ENCODE measurements at places on chromosomes 11 and 22.

GRCh38 chr22:40469181-40469580 lies 98.8 kb downstream of the SGSM3 start:
- no peak for DNase-seq

- no peak for DNase-seq
Measured at GRCh38 chr11:9060700-9061111, 30.7 kb downstream of the SCUBE2 start.

GRCh38 chr22:32473388-32473952 lies 1.1 kb upstream of the FBXO7 start:
- no peak for DNase-seq

DNA sequence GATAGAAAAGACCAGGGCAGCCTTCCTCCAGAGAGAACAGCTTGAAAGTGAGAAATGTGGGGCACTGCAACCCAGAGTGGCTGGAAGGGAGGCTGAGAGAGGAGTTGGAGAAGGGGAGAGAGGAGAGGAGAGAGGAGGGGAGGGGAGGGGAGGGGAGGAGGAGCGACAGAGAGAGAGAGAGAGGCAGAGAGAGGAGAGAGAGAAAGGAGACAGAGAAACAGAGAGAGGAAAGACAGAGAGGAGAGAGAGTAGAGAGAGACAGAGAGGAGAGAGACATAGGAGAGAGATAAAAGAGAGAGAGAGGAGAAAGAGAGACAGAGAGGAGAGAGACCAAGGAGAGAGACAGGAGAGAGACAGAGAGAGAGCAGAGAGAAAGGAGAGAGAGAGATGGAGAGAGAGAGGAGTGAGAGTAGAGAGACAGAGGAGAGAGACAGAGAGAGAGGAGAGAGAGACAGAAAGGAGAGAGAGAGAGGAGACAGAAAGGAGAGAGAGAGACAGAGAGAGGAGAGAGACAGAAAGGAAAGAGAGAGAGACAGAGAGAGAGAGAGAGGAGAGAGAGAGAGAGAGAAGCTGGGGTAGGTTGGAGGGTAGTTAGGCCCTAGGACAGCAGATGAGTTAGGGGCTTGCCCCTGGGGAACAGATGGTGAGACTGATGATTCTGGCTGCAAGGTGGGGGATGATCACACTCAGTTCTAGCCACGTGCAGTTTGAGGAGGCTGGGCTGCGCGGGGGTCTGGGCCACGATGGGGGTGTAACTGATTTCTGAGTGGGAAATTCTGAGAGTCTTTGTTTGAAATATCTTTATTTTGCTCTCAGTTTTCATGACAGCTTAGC lies 8.5 kb upstream of the SCYL1 start:
- peak; percentile 18 for DNase-seq

- no peak for DNase-seq
Measured at GRCh38 chr11:57348636-57349313, 10.6 kb downstream of the P2RX3 start.

GRCh38 chr11:78022397-78023396 lies at the start of gene KCTD14:
KCTD14 (minus strand) TSS chr11:78023276; CDS start chr11:78023249, 27 bp downstream.
- no peak for DNase-seq

DNA sequence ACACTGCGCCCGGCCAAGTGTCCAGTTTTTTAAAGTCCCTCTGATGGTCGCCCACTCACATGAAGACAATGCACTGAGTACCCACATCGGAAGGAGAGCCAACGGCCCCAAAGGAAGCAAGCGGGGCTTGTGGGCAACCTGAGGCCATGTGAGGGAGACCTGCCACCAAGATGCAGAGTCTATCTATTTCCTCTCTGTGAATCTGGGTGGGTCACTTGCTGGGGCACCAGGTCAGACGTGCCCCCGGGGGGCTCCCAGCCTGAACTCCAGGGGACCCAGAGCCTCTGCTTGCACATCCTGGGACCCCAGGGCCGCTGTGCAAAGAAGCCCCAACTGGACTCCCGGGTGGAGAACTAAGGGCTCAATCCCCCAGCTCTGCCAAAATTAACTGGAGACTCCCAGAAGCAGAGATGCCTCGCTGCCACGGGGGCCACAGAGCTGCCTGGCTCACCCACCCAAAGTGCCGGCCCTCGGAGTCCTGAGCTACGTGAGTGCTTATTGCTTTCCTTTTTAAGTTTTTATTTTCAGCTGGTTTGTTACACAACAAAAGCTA lies 106.4 kb downstream of the BRD1 start:
- no peak for DNase-seq

DNA sequence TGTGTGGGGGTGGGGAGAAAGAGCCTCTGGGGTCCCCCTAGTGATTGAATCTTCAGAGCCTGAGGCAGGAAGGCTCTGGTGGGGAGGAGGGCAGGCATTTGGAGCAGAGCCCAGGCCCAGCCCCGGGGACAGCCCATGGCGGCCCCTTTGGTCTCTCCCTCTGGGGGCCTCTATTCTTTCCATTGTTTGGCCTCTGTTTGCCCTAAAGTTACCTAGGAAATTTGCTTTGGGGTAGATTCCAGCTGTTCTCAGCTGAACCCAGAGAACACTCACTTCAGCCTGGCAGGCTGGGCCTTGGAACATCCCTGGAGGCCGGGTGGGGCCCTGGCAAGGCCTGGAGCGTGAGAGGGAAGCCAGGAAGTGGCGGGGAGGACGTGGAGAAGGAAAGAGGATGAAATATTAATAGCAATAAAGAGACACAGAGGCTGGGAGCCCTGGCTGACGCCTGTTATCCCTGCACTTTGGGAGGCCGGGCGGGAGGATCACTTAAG lies 22.9 kb upstream of the A4GALT start:
- no peak for DNase-seq

DNA sequence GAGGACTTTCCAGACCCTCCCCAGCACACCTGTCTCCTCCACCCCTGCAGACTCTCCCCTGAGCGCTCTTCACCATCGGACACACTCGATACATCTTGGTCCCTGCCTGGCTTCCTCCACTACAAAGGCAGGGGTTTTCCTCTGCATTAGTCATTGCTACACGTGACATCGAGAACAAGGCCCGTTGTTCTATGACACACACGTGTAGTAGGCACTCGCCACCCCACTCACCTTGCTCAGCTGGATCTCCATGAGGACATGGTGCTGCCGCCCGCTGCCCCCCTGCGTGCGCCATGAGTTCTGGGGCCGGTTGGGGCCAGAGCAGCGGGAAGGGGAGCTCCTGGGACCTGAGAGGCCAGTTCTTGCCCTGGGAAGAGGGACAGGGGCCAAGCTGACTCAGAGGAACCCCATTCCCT lies 16.7 kb downstream of the ATG2A start:
- no peak for DNase-seq

- no peak for DNase-seq
Measured at GRCh38 chr22:19480789-19481188, 1.1 kb downstream of the CDC45 start.

- DNase-seq = no peak
Measured at GRCh38 chr22:32800158-32800882, 1.2 kb upstream of the TIMP3 start.

- DNase-seq = no peak
Measured at GRCh38 chr11:73818846-73819245, 31.2 kb downstream of the MRPL48 start.

- DNase-seq = no peak
Measured at GRCh38 chr11:2665526-2666400, 34.0 kb downstream of the KCNQ1OT1 start.

DNA sequence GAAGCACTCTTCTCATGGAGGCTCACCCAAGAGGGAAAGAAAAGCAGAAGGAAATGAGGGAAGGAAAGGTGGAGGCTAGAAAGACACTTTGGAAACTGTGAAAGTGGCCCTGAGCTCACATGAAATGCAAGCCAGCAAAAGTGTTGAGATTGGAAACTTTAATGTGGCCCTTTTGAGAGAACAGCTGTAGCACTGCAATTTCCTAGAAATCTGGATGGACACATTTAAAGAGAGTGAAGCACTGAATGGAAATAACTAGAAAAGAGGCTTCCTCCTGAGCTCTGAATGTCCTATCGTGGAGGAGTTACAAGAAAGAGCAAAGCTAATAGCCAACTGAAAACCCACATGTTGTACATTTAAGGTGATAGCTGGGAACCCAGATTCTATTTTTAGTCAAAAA lies 56.0 kb downstream of the LIF start:
- no peak for DNase-seq

DNA sequence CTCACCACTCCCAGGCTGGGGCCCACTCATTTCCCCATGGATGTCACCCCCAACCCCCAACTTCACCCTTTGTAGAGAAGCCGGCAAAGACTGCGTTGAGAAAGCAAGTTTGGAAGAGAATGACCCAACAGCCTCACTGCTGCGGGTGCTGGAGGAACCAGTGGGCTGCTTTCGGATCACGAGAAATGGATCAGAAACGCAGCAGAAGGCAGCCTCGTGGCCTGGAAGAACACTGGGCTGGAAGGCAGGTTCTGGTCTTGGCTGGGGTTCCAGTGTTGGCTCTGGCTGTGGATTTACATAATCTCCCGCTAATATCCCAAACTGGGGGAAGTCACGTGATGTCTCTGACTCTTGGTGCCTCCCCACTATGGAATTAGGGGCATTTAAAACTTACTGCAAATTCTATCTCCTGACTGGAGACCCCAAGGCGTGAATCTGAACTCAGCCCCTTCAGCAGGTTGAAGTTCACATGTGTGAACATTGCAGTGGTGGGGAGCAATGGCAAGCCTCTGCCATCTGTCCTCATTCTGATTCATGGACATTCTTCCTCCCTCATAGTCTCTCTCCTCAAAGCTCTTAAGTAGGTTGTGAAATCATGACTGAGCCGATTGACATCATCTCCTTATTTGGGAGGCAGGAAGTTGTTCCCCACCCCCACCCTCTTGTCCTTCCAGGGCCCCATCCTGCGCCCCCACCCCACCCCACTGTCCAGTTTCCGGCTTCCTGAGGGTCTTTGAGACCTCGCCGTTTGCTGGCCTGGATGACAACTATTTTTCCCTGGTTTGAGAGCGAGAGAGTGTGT lies 37.0 kb upstream of the TIMP3 start:
- peak; percentile 49 for DNase-seq

GRCh38 chr11:21323617-21324016 lies 654.2 kb downstream of the NELL1 start:
- DNase-seq = no peak

- DNase-seq = peak; percentile 82
Measured at GRCh38 chr11:112962579-112963367, 1.6 kb downstream of the NCAM1 start.

DNA sequence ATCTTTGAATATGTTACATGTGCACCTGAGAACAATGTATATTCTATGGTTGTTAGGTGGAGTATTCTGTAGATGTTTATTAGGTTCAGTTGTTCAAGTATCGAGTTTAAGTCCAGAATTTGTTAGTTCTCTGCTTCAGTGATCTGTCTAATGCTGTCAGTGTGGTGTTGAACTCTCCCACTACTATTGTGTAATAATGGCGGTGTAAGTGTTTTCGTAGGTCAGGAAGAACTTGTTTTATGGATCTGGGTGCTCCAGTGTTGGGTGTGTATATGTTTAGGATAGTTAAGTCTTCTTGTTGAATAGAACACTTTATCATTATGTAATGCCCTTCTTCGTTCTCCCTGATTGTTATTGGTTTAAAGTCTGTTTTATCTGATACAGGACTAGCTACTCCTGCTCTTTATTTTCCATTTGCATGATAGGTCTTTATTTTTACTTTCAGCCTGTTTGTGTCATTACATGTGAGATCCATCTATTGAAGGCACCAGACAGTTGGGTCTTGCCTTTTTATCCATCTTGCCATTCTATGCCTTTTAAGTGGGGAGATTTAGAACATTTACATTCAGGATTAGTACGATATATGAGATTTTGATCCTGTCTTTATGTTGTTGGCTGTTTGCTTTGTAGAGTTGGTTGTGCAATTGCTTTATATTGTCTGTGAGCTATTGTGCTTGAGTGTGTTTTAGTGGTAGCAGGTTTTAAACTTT lies 121.6 kb downstream of the DDX10 start:
- DNase-seq = no peak

DNA sequence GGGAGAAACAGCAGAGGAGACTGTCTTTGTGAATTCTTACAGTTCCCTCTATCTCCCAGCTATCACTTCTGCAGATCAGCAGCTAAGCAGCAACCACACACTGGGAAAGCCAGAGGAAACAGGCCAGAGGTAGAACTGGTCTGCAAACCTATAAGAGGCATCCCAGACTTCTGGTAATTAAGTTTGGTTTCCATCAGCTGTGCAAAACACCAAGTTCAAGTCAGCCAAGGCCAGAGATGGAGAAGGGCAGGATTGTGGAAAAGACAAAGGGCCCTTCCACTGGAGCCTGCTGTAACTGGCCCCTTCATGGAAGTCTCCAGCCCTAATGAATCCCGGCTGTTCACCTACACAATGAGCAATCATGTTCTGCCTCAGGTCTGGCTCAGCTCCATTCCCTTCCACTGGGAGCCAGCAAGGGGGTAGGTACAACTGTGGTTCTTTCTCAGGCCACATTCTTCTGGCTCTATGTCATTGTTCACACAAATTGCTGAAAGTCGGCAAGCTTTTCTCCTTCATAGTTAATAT lies 4.6 kb upstream of the PAMR1 start:
- no peak for DNase-seq

- no peak for DNase-seq
Measured at GRCh38 chr11:42972741-42973140, 339.1 kb upstream of the API5 start.

DNA sequence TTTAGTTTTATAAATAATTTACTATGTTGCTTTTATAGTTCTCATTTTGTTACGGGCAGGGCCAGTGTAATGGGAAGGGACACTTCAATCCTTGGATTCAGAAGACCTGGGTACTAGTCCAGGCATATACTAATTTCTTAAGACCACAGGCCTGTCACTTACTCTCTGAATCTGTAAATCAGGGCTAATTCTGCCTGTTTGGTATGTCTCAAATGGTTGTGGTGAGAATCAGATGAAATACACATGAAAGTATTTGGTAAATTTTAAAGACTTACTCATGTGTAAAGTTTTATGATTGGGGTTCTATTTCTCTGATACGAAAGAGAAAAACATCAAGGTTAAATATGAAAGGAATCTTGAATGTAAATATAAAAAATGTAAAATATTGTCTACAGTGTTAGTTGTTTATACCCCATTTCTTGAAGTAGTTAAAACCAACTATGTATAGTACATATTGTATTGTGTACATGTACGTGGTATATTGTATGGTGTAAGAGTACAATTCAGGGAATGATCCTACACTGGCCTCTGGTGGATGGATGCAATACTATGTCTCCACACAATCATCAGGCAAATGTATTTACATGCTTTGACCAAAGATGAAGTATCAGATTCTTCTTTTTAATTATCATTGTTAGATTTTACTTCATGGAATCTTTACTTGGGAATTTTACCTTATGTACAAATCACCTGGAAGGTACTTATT lies 24.5 kb upstream of the RAG2 start:
- DNase-seq = no peak

DNA sequence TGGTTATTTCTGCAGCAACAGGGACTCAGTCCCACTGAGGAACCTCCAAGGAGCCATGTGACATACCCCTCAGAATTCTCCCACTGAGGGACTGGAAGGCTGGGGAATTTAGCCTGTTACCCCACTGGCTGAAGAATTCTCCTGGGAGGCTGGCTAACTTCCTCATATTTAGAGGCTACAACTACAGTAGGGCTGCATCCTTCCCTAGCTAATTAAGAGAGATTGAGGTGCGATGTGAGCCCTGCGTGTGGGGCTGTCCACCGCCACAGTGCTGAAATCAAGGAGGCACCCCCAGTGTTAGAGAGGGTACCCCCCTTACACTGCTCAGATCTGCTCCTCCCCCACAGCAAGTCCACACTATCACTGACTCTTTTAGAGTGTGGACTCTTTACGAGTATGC lies 21.1 kb downstream of the EIF3F start:
- no peak for DNase-seq
